Right renal cortex interstitium (tissue), 3 donors: ENCODE measurements at places on chromosomes 6 and 20. TPM values are rescaled to one million over a fixed set of nuclear protein-coding genes. Genes with fewer than 3 reads are reported as not detected.

Gene FBXO30
- 12.6 TPM for polyA plus RNA-seq

Gene TAP1
- polyA plus RNA-seq, result 12.5 TPM

Gene ASIP
- polyA plus RNA-seq, result 0.23 TPM

Gene SLC2A4RG
- 66.1 TPM for polyA plus RNA-seq

Gene NOP56
- polyA plus RNA-seq, result 248 TPM

GRCh38 chr6:14440940-14441781, 323.6 kb downstream of the CD83 start:
- DNase-seq, result no peak

GRCh38 chr20:44965651-44966029, 672 bp upstream of the STK4 start:
- no peak for DNase-seq

DNA sequence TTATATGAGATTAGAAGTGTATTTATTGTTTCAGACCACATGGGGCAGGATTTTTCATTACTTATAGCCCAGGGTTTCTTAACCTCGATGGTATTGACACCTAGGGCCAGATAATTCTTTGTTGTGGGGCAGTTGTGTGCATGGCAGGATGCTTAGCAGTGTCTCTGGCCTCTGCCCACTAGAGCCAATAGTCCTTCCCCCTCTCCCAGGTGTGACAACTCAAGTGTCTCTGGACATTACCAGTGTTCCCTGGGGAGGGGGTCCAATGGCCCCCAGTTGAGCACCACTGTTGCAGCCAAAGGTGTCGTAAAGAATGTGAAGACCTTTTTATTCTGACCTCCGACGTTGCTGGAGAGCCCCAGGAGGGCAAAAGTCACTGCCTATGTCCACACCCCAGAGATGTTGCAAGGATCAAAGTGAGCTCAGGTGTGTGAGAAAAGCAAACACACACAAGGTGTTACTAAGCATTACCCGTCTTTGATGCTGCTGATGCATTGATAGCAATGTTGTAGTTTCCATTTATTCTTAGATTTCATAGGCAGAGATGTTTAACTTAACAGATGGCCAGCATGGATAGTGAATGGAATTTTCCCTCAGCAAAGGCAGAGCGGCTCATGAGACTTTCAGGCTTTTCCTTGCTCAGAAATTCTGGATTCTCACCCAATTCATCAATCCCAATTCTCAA, 22.2 kb downstream of the BANF2 start:
- DNase-seq, result no peak

GRCh38 chr6:99434702-99435530, 9.8 kb upstream of the PNISR start:
- DNase-seq, result no peak

- no peak for DNase-seq
Measured at GRCh38 chr20:17543531-17544131, 12.5 kb upstream of the BFSP1 start.

DNA sequence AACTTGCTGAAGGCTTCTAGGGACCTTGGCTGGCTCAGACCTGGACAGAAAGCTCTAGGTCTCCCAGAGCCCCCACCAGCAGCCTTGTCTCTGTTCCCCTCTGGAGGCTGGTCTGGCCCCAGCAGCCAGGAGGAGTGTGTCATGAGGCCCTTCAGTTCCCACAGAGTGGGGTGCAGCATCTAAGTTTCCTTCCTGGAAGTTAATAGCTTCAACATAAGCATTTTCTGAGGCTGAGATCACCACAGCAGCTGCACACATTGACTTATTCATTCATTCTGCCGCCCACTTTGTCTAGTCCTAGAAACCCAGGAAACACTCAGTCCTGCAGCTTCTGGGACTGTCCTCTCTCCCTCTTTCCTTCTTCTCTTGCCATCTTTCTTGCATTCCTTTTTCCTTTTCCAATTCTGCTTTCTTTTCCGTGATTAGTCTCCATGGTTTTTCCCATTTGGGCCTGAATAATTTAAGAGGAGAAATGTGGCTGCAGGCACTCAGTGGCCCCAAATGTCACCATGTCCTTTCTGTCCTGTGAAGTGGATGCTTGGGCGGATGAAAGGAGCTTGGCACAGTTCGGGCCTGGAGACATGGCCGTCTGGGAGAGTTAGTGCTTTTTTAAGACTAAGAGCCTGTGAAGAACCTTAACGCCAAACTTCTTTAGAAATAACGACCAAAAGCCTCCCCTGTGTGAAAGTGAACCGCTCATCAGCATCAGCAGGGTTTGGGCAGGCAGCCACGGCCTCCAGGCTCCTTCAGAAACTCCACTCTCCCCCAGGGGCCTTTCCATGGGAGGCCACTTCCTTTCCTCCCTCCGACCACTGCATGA, 31.0 kb upstream of the PCMTD2 start:
- no peak for DNase-seq

- no peak for DNase-seq
Measured at GRCh38 chr6:45424451-45424861, 46.7 kb upstream of the SUPT3H start.

DNA sequence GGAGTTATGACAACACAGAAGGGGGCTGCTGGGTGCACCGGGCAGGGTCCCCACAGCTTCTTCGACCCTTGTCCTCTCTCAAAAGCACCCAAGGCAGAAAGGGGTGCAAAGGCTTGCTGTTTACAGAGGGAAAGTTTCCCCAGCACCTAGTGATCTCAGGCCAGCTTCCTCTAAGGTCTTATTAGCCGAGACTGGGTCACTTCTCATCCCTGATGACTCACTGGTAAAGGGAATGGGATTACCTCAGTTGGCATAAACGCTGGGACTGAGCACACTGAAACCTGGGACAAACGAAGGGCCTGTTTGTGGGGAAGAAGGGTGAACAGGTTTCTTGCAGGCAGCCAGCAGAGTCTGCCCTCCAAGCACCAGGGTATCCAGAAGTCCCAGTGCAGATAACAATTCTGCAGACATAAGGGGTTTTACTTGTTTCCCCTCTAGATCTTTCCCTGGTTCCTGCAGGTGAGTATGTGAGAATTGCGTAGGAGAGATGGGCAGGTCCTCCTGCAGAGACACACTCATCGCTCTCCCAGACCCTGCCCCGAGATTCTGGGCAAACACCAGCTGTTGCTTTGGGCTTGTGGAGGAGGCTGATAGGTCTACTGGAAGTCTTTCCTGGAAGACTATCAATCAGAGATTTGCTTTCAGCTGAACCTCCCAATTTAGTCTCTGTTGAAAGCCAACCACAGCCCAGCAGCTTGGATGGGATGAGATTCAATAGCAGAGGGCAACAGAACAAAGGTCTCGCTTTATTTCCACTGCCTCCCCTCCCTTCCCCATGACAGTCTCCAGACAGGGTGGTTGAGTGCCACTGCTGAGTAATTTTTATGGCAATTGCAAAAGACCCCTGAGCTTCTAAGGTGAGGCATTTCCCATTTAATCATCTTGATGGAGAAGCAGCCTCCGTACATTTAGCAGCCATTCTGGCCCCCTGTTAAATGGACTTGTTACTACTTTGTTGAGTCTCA, 25.7 kb downstream of the KCNG1 start:
- DNase-seq, result no peak

GRCh38 chr20:4763723-4764510, 42.2 kb downstream of the PRND start:
- DNase-seq, result no peak

GRCh38 chr20:37463726-37464494, 57.1 kb upstream of the NNAT start:
- no peak for DNase-seq

DNA sequence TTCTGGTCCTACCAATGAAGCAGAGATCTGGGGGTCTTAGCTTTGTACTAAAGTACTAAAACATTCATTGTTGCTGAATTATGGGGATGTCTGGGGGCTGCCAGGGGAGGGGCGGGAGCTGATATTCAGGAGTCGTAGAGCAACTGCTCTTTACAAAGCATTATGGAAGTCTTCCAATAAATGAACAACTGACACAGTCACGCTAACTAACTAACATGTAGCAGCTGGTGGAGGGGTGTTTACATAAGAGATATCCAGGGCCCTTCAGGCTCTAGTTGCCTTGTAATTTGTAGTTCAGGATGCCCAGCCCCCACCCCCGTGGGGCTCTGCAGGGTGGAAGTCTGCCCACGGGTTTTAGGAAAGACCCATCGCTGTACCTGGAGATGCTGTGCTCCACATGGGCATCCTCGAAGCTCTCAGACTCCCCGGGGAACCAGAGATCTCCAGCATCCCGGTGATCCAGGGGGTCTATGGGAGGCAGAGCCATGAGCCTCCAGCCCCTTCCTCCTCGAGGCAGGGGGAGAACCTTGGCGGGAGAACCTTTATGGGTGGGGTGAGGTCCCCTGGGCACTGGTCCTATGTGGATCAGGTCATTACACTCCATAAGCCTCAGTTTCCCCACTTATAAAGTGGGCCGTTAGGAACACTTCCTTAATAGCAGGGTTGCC, 3.4 kb downstream of the TREM2 start:
- DNase-seq, result peak; percentile 56
